ENCODE measurements at places on chromosomes 7 and 10. TPM values are rescaled to one million over a fixed set of nuclear protein-coding genes. Genes with fewer than 3 reads are reported as not detected.

Gene HILPDA
- total RNA-seq, result 15.6 TPM

Gene ZNF365
- total RNA-seq, result 1.6 TPM

Gene SMC3
- total RNA-seq, result 29.5 TPM

Gene PLEKHS1
- not detected for total RNA-seq

Gene ACTA2
- total RNA-seq, result 2.8 TPM

Gene UCMA
- total RNA-seq, result not detected

Gene SFRP5
- total RNA-seq, result 0.21 TPM

Gene PNLIPRP2
- total RNA-seq, result 0.34 TPM

Gene TAS2R4
- total RNA-seq, result 0.32 TPM

Gene MEOX2
- total RNA-seq, result not detected

Gene CC2D2B
- not detected for total RNA-seq

Gene SLC35G1
- total RNA-seq, result 9.7 TPM

Gene PPP1R3A
- total RNA-seq, result not detected

Gene TMEM176B
- total RNA-seq, result 0.63 TPM

Gene LRRD1
- not detected for total RNA-seq

Gene SIRT1
- 10.9 TPM for total RNA-seq

Data from SK-MEL-5 (cell line).